ENCODE measurements at places on chromosomes 11 and 22. TPM values are rescaled to one million over a fixed set of nuclear protein-coding genes. Genes with fewer than 3 reads are reported as not detected.

- DNase-seq = no peak
Observed at GRCh38 chr11:68141246-68142027, 20.2 kb upstream of the CHKA start.

GRCh38 chr11:28913883-28914282 lies 805.7 kb downstream of the METTL15 start:
- no peak for DNase-seq

- DNase-seq = no peak
Observed at GRCh38 chr22:33605221-33605620, 315.1 kb downstream of the LARGE1 start.

Gene POU2AF1
- polyA plus RNA-seq = 0.26 TPM

DNA sequence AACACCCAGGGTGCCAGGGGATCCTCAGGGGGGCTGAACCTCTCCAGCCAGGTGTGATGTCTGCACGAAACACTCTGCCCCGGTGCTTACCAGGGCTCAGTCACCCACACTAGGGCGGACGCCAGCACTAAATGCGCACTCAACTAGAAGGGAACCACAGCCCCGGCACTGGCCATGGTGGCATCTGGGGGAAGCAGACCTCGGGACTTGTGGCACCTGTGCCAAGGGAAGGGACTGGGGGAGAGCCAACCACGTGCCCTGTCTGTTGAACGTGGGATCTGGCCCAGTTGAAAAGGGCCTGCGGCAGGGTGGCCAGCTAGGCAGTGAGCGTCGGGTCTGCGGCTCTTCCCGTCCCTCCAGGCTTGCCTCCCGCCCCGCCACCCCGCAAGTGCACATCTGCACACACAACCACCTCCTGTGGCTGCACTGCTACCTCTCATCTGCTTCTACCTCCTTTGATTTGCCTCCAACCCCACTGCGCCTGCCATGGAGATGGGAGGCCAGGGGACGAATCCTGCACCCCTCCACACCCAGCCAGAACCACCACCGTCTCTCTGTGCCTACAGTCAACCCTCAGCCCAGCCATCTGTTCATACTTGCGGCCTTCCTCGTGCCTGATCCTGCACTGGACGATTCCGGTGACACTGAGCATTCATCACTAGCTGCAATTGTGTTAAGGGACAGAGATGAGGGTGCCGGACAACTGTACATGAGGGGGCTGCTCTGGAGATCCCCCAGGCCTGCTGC lies 15.0 kb upstream of the MOB2 start:
- DNase-seq = no peak

DNA sequence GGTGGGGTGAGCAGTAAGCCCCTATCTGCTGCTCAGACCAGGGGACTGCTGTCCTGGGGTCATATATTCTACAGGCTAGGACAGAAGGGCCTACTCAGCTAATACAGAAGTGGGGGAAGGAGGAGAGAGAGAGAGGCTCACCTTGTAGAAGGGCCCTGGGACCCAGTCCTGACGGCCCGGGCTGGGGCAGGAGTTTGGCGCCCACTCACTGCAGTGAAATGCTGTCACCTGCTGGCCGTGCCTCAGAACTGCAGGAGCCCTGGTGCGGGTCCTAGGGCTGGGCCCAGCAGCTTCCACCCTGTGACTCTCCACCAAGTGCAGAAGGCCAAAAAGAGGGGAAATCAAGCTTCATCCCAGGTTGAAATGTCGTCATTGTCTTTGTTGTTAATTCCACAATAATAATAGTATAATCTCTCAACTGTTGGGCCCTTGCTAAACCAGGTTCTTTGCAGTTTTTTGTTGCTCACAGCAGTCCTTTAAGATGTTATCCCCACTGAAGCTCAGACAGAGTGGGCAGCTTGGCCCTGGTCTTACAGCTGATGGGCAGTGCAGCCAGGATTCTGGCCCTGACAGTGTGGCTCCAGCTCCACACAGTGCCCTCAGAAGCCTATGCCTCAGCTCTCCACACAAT lies 29.6 kb downstream of the TRIM29 start:
- no peak for DNase-seq

Gene SLC1A2
- 0.46 TPM for polyA plus RNA-seq

DNA sequence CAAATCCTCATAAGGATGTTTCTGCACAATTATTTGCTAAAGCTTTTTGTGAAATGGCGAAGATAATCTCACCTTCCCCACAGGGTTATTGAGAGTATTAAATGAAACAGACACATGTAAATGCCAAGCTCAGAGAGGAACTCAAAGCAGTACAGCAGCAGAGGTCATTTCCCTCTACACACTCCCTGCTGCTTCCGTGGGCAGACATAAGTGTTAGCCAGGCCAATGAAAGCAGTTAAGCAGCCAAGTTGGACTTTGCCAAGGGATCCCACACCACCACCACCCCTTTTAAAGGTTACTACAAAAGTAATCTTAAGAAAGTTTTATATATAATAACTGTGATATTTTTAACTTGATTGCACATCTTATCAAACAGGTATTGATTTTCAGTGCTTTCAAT lies 4.0 kb upstream of the FAM111A start:
- no peak for DNase-seq

Gene KCNA4
- 0.11 TPM for polyA plus RNA-seq

GRCh38 chr11:1014276-1014675 lies 22.2 kb downstream of the MUC6 start:
- no peak for DNase-seq

Gene SLC5A12
- polyA plus RNA-seq = 1.5 TPM

GRCh38 chr22:48894064-48894671 lies 933.5 kb downstream of the BRD1 start:
- DNase-seq = no peak

Gene FAM111B
- 16.4 TPM for polyA plus RNA-seq

DNA sequence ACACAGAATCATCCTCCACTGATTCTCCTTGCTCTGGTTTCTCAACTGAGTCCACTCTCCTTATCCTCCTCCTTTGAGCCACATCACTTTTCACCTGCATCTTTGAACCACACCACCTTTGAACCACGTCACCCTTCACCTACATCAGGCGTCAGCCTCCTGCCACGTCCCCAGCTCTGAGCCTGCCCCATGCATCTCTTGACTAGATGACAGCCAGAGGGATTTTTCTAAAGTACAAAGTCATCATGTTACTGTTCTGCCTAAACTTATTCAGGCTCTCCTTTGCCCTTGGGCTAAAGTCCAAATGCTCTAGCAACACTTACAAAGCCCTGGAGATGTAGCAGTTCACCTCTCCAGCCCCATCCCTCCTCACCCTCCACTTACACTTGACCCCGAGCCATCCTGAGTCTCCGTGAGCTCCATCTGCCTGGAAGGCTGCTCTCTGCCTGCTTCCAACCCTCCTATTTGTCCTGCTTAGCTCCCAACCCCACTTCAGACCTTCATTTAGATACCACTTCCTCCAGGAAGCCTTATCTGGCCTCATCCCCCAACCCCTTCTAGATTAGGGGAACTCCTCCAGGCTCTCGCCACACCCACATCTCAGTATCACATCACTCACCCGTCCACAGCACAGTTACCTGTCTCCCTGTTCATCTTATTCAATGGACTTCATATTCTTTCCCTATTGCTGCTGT lies 3.7 kb upstream of the MS4A10 start:
- DNase-seq = no peak

DNA sequence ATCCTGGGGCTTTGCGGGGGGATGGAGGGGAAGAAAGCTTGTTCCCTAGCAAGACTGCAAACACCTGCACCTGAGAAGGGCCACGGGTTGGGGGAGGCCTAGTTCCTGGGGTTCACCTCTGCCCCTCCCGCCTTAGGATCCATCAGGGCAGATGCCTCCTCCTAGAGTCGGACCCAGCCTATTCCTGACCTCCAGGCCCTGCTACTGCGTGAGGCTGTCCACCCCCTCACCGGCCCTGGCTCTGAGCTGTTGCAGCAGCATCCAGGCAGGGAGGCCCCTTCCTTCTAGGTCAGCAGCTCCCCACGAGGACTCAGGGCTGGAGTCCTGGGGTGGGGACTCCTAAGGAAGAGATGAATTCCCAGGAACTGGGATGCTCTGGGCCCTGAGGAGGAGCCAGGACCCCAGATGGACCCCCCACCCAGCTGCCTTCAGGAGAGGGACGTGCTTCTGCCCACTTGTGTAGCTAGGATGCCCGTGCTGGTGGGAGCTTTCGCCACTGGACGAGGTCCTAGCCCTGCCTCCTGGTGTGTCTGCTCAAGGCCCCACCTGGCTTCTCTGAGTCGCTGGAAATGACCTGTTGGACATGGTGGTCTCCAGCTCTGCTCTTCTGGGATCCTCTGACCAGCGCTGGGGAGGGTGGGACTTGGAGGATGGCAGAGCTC lies 10.3 kb downstream of the MRGPRF start:
- DNase-seq = no peak
